G401 (cell line): ENCODE measurements at places on chromosomes 12 and 14. TPM values are rescaled to one million over a fixed set of nuclear protein-coding genes. Genes with fewer than 3 reads are reported as not detected.

ZC2HC1C gene
- 2.1 TPM in 1 of 2 replicates, not detected in the other for total RNA-seq

KRT1 gene
- total RNA-seq: not detected in 2 replicates

KDM5A gene
- 18.6 and 23.0 TPM in 2 replicates for total RNA-seq

MAP1LC3B2 gene
- total RNA-seq: 0.34 TPM in 1 of 2 replicates, not detected in the other

KCNC2 gene
- total RNA-seq: not detected in 2 replicates

FOXA1 gene
- not detected in 2 replicates for total RNA-seq

KRT79 gene
- not detected in 2 replicates for total RNA-seq

IL31 gene
- total RNA-seq: not detected in 2 replicates

GRCh38 chr12:57042695-57043094, 7.2 kb downstream of the MYO1A start:
- DNase-seq: no peak

DNA sequence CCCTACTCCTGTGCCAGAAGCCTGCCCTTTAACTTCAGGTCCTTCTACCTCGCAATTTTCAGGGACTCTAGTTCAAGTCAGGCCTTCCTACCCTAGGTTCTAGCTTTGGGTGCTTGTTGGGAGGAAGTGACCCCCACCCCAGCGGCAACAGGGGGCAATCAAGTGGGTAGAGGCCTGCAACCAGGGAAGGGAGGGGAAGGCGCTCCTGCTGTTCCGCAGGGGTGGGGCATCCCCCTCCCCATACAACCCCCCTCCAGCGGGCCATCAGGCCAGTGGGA, 204 bp upstream of the PRPH start:
- DNase-seq: no peak

DNA sequence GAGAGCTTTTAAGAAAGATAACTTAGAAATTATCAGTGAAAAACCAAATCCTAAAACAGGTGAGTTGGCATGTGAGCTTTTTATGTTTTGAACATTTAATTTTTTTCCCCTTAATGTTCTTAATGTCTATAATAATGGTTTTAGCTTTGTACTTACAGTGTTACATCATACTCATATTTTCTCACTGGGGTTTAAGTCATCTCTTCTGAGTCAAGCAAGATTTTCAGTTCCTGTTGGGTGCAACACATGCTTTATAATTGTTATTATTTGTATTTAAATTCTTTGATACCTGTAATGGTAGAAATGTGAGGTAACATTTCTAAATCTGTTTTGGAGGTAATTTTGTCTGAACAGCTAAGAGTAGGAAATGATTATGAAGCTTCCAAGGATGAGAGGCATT, 113.0 kb downstream of the PLEKHA5 start:
- no peak for DNase-seq

- DNase-seq: no peak
Observed at GRCh38 chr12:105351523-105351922, 21.0 kb downstream of the C12orf75 start.

DNA sequence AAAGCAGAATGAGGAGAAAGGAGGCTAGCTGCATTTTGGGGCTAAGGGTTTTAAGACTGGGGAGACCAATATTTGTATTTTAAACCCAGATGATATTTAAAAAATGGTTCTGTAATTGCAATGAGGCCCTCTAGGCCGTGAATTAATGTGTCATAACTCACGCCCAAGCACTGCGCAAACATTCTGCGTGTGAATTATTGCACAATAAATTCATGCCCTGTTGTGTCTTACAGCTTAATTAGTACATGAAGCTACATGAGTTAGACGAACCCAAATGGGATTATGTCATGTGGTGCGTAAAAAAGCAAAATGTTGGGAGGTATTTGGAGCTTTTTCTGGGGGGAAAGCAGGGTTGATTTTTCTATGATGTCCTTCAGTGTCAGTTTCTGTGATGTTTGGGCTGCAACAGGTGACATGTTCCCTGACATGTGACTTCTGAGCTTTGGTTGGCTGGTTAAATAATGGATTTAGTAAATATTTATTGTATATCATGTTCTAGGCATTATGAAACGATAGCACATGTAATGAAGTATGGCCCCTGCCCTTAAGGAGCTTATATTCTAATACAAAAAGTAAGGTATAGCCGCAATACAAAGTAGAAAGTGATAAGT, 30.4 kb upstream of the CISTR start:
- DNase-seq: no peak

- no peak for DNase-seq
Observed at GRCh38 chr12:110577864-110578693, 5.0 kb downstream of the PPTC7 start.

DNA sequence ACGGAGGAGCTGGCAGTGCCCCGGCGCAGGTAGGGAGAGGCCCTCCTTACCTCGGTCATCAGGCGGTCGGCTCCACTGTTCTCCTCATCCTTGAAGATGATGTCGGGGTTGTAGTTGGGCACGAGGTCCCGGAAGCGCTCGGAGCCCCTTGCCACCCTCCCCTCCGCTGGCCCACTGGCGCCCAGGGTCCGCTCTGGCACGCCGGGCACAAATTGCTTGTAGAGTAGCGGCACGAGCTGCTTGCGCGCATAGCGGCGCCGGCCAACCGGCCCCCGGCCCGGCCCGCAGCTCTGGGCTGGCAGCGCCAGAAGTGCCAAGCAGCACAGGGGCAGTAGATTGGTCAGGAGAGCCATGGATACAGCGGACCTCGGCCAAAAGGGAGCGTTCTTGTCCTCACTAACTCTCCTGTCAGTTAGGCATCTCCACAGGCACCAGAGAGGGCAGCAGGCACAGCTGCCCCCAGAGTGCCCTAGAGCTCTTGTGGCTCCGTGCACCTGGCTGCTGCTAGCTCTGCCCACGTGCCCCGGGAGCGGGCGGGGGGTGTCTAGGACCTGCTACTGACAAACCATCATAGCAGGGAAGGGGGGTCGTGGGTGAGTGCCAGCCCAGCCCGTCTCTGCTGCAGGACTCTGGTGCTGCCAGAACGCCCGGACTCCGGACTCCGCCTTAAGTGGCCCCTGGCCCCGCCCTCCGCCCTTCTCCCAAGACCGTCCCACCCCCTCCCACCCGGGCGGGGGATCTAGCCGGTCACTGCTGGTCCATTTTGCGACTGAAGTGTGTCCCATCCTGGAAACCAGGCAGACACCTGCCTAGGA, at the start of gene DHH:
DHH (minus strand) TSS at position 642 of the 815 bp plus-strand sequence; CDS start at position 353, 289 bp downstream.
- peak; percentile 26 for DNase-seq

DNA sequence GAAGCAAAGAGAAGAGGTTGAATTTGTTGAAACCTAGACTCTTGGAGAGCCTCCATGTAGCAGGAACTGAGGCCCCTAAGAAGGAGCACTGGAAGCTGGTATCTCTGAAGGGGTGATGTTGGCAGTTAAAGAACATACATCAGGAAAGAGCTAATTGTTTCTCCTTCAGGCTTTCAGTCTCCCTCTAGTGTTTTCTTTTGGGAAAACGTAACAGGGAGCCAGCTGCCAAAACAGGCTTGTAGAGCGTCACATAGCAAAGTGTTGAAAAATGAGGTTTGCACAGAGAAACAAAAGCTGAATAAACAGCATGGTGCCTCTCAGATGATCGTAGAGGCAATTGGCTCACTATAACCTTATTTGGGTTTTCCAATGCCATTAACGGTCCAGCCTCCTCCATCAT, 46.9 kb upstream of the CAND1 start:
- DNase-seq: peak; percentile 8

- DNase-seq: no peak
Observed at GRCh38 chr12:58922849-58923248, 2.5 kb upstream of the LRIG3 start.

DNA sequence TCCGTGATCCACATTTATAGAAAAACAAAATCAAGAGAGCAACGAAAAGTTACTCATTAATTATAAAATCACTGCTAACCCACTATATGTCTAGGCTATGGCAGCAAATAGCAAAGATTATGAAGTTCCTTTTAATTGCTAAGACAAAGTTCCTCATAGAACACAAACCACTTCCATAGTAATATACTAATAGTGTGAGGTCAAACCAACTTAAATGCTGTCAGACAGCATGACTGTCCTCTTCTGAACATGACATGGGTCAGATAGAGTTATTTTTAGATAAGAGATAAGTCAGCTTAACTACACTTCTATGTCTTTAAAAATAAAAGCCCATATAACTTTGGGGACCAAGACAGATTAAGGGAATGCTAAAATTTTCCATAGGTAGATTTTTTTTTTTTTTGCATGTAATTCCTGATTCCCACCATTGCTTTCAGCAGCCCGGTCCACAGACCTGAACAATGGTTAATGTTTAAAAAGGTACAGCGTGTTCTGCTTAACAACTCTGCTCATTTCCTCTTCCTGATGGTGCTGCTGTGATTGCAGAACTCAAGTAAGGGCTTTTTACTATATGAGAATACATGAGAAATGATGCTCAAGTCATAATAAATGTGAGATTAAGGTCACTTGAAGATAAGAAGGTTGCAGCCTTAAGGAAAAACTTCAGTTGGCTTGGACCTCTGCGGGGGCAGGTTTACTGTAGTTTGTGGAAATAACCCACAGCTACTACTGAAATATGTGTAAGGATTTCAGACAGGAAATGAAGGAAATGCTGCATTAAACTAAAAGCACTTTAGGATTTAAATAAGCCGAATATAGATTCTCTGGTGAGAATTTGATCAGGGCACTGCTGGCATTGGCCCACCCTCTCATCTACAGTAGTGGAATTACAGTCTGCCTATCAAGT, 37.7 kb upstream of the DUSP6 start:
- no peak for DNase-seq

GRCh38 chr14:84566109-84566508, 963.8 kb upstream of the FLRT2 start:
- DNase-seq: no peak

- peak; percentile 94 for DNase-seq
Observed at GRCh38 chr14:96098309-96098998, 59.3 kb downstream of the C14orf132 start.

- no peak for DNase-seq
Observed at GRCh38 chr12:93984005-93984404, 164.4 kb upstream of the PLXNC1 start.

DNA sequence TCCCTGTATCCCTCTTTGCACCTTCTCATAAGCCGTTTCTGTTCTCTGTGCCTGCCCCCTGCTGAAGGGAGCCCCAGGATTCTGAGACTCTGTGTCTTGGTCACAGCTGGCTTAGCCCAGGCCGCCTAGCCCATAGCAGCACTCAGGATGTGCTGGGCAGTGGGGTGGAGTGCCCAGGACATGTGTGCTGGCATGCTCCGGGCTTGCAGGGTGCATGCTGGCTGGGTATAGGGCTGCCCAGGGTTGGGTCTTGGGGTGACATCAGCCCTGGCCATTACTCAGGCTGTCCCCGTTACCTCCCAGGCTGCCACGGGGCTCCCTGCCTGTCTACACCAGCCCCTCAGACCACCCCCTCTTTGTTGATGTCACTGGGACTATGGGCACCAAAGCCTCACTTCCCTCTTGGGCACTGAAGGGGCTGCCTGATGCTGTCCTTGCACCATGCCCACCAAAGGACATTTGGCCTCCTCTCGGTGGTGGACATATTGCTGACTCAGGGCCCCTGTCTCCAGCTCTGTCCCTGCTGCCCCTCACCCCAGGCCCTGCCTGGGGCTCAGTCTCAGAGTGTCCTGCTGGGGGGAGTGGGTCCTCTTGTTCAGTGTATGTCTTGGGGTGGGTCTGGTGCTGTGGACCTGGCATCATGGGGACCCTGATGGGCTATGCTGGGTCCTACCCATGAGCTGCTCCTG, 2.4 kb downstream of the CEP170B start:
- no peak for DNase-seq

GRCh38 chr14:75941030-75941429, 40.8 kb downstream of the TGFB3 start:
- DNase-seq: no peak

DNA sequence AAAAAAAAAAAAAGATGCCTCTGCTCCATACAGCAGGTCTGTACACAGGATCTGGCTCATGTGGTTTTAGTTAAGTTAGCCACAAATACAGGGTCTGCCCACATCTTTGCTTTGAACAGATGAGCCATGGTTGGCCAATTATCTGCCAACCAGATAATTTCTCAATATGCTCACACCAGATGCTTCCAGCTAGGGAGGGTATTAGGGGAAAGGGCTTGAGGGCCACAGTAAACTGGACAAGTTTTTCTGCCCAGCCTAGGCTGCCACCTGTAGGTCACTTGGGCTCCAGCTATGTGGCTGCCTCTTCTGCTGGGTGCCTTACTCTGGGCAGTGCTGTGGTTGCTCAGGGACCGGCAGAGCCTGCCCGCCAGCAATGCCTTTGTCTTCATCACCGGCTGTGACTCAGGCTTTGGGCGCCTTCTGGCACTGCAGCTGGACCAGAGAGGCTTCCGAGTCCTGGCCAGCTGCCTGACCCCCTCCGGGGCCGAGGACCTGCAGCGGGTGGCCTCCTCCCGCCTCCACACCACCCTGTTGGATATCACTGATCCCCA, 776 bp downstream of the RDH5 start:
- peak; percentile 52 for DNase-seq

DNA sequence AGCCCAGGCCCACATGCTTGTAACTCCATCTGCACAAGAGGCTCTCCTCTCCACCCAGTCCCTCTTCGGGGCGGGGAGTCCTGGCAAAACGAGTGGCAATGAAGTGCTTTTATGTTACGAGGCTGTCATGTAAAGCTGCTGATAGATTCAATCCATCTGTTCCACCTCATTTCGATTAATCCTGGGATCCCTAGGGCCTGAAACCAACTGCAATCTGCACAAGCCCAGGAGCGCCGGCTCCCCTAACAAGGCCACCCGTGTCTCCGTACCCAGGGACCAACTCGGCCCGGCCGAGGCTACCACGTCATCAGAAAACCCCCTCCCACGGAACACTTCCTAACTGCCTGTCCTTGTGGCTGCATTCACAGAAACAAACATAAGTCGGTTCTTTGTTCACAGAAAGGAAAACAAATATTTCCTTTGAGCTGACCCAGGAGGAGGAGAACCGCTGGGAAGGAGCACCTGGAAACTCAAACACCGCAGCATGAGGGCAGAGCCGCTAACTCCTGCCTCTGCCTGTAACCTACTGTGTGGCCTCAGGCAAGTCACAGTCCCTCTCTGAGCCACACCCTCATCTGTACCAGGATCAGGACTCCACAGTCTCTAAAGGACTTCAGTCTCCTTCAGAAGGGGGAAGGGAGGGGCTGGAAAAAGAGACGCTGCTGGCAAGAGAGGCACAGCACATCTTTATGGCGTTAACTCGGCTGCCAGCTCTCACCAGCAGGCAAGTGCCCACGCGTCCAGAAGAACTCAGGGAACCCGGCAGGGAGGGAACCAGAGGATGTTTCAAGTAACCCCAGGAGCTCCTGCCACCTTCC, 47.8 kb downstream of the CCDC88C start:
- no peak for DNase-seq
